ENCODE measurements at places on chromosomes 3 and 15.

- no peak for DNase-seq
Observed at GRCh38 chr15:72168131-72168807, 29.3 kb downstream of the GRAMD2A start.

GRCh38 chr3:94076055-94076454 is 13.2 kb downstream of the NSUN3 start:
- no peak for DNase-seq

GRCh38 chr15:31230630-31231485 is 95.8 kb upstream of the KLF13 start:
- DNase-seq = no peak

GRCh38 chr3:141448606-141449220 is 38.1 kb upstream of the RASA2 start:
- no peak for DNase-seq

- DNase-seq = no peak
Observed at GRCh38 chr15:66749841-66750575, 48.0 kb downstream of the SMAD6 start.

DNA sequence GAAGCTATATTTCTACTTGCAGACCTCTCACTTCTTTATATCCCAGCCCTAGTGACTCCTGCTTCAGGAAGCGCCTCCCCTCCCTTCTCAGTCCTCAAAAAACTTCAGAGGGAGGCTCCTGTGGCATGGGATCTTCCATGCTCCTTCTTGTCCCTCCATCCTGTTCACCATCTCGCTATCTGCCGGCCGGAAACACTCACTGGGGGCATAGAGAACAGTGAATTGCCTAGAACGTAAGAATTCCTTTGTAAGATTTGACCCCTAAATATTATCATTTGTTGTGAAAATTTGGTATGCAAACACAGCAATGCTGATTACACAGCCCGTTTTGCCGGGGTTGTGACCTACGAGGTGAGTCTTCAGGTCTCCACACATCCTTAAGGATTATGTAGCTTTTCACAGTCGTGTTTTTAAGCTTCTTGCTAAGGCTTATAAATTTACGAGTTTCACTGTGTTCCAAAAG is 218.7 kb upstream of the ATP10A start:
- no peak for DNase-seq

DNA sequence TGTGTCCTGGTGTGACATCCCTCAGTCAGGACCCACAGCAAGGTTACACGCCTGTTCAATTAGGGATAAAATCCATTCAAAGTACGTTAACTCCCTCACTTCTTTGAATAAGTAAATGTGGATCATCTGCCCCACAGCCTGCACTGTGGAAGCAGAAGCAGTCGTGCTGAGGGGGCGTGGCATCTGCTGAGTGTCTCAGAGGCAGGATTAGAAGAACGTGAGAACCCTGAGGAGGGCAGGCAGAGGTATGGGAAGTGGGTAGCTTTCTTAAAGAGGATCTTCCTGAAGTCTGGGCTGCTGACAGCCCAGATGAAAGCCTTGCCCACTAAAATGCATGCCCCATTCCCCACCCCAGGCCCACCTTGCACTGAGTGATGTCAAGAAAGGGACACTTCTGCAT is 28.5 kb downstream of the CRABP1 start:
- DNase-seq = no peak

DNA sequence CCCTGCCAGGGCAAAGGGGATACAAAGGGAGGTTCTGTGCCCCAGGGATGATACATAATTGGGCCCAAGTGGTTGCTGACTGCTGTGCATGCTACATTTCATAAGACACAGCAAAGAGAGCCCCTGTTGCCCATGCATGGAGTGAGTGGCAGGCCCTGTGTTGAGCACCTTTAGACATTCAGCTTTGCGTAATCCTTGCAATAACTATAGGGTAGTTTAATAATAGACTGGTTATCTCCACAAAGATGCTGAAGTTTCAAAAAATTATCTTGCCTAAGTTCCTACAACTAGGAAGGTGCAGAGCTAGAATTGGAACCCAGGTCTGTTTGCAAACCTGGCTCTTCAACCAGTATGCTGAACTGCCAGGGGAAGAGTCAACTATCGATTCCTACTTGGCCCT is 1.7 kb upstream of the OGG1 start:
- no peak for DNase-seq

GRCh38 chr3:55541016-55541415 is 53.9 kb upstream of the WNT5A start:
- no peak for DNase-seq

DNA sequence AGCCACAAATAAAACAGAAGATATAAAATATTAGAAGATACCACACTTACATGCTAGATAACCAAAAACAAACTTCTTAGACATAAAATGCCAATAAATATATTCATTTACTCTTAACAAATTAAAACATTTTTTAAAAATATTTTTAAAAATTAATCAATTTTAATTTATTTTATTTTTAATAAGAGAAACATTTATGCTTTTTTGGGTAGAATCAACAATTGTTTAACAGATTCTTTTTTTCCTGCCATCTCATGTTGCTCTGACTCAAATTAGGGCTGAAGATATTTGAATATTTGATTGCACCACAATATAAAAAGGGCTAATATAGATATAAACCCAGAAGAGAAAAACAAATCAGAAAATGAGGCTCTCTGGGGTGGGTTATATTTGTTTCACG is 172.6 kb downstream of the GOLGA6L6 start:
- DNase-seq = no peak

DNA sequence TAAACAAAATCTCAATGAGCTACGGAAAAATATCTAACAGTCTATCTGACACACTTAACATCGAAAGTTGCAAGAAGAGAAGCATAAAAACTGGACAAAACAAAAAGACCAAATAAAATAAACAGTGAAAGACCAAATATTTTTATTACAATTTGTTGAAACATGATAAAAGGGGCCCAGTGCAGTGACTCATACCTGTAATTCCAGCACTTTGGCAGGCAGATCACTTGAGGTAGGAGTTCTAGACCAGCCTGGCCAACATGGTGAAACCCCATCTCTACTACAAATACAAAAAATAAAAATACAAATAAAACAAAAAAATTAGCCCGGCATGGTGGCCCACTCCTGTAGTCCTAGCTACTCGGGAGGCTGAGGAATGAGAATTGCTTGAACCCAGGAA is 914.0 kb upstream of the ALCAM start:
- no peak for DNase-seq

- no peak for DNase-seq
Observed at GRCh38 chr3:164620956-164621355, 457.3 kb downstream of the SI start.

- DNase-seq = no peak
Observed at GRCh38 chr3:10946526-10946925, 46.0 kb upstream of the SLC6A1 start.

GRCh38 chr15:57506422-57506821 is 85.3 kb upstream of the MYZAP start:
- no peak for DNase-seq

All from right forelimb (tissue), 1 donor.